CD4-positive, alpha-beta T cell treated with Interleukin-17A for 1 hour (primary cell): ENCODE measurements at places on chromosomes 3 and 15.

- DNase-seq, result no peak
Observed at GRCh38 chr3:185843126-185843525, 18.3 kb upstream of the IGF2BP2 start.

GRCh38 chr15:95556225-95556624 lies 774.3 kb upstream of the NR2F2 start:
- no peak for DNase-seq

- no peak for DNase-seq
Observed at GRCh38 chr15:101692801-101693598, 31.3 kb downstream of the TARS3 start.

- DNase-seq, result no peak
Observed at GRCh38 chr3:20930034-20930433, 744.0 kb upstream of the SGO1 start.

DNA sequence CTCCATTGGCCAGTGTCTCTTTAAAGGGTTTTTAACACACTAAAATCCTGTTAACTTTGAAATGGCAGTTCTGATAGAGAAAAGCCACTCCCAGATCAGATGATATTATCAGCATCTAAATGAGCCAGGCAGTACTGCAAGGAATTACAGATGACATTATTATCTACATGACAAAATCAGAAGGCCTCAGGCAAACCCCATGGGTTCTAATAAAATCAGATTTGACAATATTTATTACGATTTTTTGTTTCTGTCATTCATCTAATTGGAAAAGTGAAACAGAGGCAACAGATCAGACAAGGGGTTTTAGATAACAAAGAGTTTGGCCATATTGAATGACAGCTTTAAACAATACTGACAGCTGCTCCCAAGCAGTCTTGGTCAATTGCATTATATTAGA lies 112.7 kb downstream of the FEZF2 start:
- no peak for DNase-seq

DNA sequence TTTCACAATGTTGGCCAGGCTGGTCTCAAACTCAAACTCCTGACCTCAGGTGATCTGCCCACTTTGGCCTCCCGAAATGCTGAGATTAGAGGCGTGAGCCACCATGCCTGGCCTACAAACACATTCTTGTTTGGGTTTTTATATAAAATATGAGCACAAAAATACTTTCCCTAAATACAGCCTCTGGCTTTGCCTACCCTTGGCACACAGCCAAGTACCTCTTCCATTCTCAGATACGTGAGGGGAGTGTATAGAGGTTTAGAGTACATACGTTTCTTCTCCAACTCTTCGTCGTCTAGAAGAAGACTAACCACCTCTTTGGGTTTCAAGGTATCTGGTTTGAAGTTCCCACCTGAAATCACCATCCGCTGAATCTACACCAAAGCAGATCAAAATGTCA lies 33.5 kb downstream of the CHAC1 start:
- DNase-seq, result no peak

DNA sequence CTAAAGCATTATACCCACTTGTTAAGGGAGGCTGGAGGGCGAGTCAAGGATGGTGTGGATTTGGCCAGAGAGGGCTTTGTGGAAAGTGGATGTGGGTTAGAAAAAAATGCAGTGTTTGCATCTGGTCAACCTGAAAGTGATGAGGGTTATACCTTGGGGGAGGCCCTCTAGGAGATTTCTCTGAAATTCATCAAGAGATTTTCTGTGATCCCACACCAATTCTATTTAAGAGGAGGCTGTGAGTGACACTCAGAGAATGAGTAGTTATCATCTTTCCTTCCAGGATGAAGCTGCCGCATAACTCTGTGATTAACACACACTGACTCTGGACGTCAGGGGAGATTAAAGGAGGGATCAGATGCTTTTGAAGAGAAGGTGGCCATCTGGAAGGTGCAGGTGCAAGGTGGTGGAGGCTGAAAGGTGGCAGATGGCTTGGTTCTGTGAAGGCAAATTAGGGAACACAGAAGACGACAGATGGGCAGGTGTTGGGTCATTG lies 54.8 kb downstream of the ANAPC13 start:
- no peak for DNase-seq
